ENCODE measurements at places on chromosomes 6 and 20.

- DNase-seq, result peak; percentile 79
Measured at GRCh38 chr6:143965503-143966171, 42.4 kb downstream of the PLAGL1 start.

DNA sequence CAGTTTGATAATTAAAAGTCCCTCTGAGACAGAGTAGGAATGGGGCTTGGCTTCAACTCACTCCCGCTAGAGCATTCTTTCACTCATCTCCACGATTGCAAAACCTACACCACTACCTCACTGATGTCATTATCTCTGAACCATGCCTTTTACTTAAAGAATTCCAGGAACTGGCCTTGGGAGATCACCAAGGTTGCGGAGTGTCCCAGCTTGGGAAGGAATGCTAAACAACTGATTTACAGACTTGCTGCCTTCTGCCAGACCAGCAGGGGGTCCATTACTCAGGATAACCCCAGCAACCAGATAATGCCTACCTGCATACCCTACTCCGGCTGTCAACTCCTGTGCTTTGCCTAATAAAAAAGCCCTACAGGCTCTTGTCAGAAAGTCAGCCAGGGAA is 102.2 kb upstream of the RALGAPA2 start:
- DNase-seq, result no peak

DNA sequence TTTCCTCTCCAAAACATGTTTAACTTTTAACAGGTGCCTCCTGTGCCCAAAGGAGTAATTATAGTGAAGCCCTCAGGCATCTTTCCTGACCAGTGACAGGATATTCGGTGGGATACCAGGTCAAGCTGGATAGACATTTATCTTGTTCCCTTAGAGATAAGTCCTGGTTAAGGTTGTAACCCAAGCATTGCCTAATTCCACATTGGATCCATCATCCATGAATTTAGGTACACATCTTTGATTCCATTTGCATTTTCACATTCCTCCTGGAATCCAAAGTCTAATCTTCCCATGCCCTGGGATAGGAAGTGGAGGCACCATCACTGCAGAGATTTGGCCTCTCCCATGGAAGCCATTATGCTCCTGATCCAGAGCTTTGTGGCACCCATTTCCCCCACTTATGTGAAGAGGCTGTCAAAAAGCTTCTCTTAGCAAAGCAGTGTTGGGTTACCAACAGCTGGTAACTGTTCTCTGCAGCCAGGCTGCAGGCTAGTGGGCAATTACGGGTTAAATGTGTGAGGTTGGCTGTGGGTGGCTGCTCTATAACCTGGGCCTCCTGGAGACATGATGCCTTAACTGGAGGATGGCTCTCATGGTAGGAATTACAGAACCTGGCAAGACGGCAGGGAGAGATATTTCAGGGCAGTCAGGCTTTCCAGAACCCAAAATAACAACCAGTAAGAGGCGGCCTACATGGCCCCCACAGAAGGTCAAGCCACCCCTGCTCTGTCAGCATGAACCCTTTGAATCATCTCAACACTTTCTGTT is 96.9 kb upstream of the VGLL2 start:
- DNase-seq, result no peak

- peak; percentile 32 for DNase-seq
Measured at GRCh38 chr6:6588064-6588923, at the start of gene LY86. Gene LY86, plus strand, starts transcription at chr6:6588720. Its CDS starts 15 bp downstream, at chr6:6588735.

GRCh38 chr20:24797113-24797512 is 152.0 kb upstream of the CST7 start:
- no peak for DNase-seq

DNA sequence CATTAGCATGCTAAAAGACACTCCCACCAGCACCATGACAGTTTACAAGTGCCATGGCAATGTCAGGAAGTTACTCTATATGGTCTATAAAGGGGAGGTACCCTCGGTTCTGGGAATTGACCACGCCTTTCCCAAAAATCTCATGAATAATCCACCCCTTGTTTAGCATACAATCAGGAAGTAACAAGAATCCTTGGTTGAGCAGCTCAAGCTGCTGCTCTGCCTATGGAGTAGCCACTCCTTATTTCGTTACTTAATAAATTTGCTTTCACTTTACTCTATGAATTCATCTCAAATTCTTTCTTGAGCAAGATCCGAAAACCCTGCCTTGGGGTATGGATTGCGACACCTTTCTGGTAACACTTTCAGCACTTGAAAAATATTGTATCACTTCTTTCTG is 243.0 kb downstream of the BMP2 start:
- no peak for DNase-seq

DNA sequence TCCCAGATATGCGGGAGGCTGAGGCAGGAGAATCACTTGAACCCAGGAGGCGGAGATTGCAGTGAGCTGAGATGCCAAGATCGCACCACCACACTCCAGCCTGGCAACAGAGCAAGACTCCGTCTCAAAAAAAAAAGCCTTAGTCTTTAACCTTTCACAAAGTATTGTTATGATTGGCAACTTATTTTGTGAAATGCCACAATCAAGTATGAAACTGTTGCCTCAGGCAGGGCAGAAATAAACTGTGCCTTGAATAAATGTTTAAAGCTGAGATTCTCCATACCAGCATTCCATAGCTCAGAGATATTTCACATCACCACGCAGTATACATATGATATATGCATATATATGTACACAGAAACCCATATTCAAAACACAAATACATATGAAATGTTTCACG is 120.1 kb upstream of the CCDC28A start:
- no peak for DNase-seq

GRCh38 chr6:138161338-138162110 is at the start of gene ARFGEF3:
Gene ARFGEF3, plus strand, starts transcription at chr6:138161939. Its CDS starts 148 bp downstream, at chr6:138162087.
- DNase-seq, result peak; percentile 83

- DNase-seq, result no peak
Measured at GRCh38 chr20:60953321-60953720, 298.7 kb upstream of the CDH4 start.

DNA sequence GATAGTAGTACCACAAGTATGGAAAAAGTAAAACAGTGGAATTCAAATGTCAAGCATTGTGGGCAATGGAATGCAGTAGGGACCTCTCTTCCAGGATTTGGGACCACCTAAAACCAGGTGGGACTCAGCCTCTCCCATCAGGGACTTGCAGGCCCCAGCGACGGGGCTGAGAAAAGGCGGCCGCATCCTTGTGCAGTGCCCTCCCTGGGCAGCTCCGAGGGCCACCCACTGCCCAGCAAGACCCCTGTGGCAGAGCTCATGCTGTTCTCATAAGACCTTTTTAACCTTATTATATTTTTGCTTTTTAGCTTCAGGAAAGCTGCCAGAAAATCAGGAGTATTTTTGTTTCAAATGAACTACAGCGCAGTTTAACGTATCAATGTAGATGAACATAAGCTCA is 142.6 kb upstream of the RPS6KA2 start:
- no peak for DNase-seq

GRCh38 chr20:57313230-57313629 is 16.4 kb upstream of the SPO11 start:
- DNase-seq, result no peak

DNA sequence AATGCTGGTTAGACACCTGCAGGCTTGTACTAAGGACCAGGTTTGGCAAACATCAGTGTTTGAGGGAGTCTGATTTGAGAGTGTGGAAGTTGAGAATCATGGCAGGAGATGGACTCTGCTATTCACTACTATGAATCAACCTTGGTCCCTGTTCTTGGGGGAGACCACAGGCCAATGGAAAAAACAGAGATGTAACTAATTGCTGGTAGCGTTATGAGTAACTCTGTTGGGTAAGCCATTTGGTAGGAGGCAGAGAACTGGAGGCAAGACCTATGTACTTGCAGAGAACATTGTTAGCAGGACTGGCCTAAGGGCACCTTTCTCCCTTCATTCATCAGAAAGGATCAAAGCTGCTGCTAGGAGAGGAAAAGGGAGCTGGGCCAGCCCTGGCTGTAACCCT is 8.3 kb upstream of the WFDC2 start:
- DNase-seq, result no peak

GRCh38 chr20:63273635-63274380 is 1.2 kb downstream of the ARFGAP1 start:
- peak; percentile 72 for DNase-seq

DNA sequence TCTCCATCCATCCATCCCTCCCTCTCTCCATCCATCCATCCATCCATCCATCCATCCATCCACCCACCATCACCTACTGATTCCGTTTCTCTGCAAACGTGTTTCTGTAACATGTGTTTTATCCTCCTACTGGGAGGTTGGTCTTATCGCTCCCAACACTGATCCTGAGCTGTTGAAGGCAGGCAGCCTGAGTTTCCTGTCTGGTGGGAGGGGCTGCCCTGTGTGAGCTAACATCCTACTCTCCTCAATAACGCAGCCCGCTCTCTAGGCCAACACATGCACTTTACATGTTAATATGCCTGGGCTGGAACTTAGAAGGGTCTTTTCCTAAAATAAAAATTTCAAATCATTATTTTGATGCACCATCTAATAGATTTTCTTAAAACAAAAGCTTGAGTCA is 126.5 kb downstream of the WDR27 start:
- no peak for DNase-seq

- DNase-seq, result peak; percentile 25
Measured at GRCh38 chr6:150813993-150814359, 51.5 kb upstream of the MTHFD1L start.

- no peak for DNase-seq
Measured at GRCh38 chr20:16317445-16318362, 255.5 kb downstream of the KIF16B start.

DNA sequence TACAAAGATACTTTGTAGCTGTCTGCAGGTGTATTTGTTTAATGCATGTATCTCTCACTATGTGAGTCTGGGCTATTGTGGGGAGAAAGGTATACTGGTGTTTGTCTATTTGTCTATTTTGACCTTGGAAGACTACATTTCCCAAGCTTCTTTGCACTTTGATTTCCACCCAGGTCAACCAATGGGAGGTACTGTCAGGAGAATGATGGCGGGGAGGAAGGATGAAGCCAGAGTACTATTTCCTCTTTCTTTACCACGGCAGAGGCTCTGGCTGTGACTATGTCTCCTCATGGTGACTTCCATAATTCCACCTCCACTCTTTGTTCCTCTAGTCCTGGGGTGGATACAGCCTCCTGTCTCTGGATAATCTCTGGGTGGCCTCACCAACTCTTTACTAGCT is 23.1 kb downstream of the LBP start:
- no peak for DNase-seq

DNA sequence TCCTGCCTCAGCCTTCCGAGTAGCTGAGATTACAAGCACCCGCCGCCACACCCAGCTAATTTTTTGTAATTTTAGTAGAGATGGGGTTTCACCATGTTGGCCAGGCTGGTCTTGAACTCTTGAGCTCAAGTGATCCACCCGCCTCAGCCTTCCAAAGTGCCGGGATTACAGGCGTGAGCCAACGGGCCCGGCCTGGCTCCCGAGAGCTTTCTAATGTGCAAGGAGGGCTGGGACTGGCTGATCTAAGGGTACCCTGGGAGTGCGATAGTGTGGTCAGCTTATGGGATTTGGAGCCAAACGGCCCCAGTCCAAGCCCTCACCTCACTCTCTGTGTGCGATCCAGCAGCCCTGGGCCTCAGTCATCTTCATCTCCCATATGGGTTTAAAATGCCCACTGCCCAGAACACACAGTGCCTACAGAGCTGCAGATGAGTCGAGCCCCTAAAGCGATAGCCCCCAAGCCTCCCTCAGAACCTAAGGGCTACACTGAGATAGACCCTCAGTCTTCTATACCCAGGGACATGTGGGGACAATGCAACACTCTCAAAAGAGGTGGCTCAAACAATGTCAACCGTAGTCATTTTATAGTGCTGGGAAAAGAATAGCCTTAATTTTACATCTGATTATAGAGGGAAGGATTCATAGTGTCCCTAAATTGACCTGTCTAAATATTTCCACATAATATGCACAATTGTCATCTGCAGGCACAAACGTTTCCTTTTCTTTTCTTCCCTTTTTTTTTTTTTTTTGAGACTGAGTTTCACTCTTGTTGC is 50.1 kb downstream of the SSR1 start:
- no peak for DNase-seq

DNA sequence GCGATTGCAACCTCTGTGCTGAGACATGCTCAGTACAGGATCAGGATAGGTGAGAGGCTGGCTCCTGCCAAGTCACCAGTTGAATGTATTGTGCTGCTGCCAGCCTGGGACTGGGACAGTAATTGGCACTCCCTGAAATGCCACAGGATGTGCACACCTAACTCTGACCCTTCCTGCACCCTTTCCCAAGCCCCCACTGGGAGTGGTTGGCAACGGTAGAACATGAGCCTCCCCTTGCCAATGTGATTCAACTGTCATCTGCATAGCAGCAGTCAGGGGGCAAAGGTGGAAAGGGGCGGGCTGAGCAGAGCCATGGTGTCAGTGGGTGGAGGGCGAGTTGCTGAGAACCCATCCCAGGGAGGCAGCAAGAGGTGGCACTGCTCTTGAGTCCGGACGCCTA is 15.4 kb downstream of the SPINT3 start:
- DNase-seq, result no peak

- no peak for DNase-seq
Measured at GRCh38 chr20:64188682-64189529, 24.7 kb downstream of the MYT1 start.

GRCh38 chr6:17389274-17389847 is 4.0 kb upstream of the CAP2 start:
- peak; percentile 24 for DNase-seq

- no peak for DNase-seq
Measured at GRCh38 chr6:81892891-81893290, 140.4 kb upstream of the TENT5A start.

- DNase-seq, result no peak
Measured at GRCh38 chr6:146689806-146690205, 91.0 kb downstream of the ADGB start.

DNA sequence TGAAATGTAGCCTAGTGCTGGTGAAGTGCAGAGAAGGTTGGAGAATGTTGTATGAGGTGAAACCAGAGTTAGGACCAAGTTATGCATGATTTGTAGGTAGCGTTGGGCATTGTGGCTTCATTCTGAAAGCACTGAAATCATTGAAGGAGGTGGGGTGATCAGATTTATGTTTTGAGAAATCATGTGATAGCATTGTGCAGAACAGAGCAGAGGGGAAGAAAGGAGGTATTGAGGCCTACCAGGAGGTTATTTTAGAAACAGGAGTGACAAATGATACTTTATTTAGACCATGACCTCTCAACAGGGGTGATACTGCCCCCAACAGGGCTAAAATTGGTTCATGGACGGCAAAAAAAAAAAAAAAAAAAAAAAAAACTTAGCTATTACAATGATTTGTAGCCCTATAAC is 15.6 kb upstream of the HMGN3 start:
- no peak for DNase-seq

GRCh38 chr6:34961574-34961973 is 72.5 kb downstream of the ANKS1A start:
- DNase-seq, result no peak

GRCh38 chr6:54018722-54019121 is 92.5 kb upstream of the MLIP start:
- no peak for DNase-seq
